ENCODE measurements at places on chromosomes 11 and 22. TPM values are rescaled to one million over a fixed set of nuclear protein-coding genes. Genes with fewer than 3 reads are reported as not detected.

GRCh38 chr11:69127081-69127850 is 28.5 kb upstream of the SMIM38 start:
- no peak overlapping the region for H3K27ac ChIP-seq
- H3K27me3 ChIP-seq = no peaks in the 10 kb centered on the region
- H3K4me3 ChIP-seq = no peak overlapping the region
- H3K36me3 ChIP-seq = no peaks in the 10 kb centered on the region

Gene CDC45
- polyA plus RNA-seq = 0.88 TPM

Gene NTM
- 2.9 TPM for polyA plus RNA-seq

DNA sequence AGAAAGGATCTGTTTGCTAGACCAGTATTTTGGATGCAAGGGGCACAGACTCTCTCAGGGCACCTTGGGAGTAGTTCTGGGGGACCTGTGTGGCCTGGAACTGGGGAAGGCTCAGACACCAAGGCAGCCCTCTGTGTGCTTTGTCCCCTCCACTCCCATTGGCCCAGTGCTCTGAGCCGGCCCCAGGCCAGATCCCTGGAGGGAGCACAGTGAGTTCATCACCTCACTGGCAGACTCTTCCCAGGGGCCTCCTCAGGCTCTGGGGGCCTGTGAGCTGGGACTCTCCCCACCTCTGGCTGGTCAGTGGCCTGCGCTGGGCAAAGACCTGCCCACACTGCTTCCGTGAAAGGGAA is 51.7 kb downstream of the CHRDL2 start:
- peaks cover 6% of the 10 kb centered on the region for H3K4me1 ChIP-seq
- H3K4me3 ChIP-seq = no peak overlapping the region
- no peaks in the 10 kb centered on the region for H3K27me3 ChIP-seq
- no peaks in the 10 kb centered on the region for H3K36me3 ChIP-seq
- H3K27ac ChIP-seq = no peak overlapping the region

Gene CSF2RB
- polyA plus RNA-seq = 1.2 TPM

DNA sequence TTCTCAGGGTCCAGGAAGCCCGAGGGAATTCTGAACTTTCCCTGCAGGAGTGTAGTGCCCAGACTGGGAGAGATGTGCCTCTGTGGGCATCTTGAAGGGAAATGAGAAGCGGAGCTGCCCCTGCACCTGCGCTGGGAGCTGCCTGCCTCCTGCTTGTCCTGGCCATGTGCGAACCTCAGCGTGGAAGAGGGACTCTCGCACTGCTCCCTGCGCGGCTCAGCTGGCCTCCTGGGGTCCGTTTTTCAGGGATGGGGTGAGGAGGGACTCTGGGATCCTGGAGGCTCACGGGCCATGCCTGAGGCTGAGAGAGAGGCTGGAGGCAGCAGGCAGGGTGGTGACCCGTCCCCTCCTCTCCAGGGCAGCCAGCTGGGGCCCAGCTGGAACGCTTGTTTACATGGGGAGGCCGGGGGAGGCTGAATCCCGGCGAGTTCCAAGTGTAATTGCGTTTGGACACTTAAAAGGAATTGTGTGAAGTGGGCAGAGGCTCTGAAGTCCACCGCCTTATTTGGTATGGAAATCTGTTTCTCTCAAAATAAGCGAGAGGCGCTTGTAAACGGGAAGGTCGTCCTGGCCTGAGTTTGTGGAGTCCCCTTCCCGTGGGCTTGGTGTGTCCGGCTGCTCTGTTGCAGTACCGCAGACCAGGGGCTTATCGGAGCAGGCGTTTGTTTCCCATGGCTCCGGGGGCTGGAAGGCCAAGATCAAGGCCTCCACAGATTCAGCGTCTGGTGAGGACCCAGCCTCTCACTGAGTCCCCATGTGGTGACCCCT is 1.2 kb upstream of the MRGPRF start:
- no peaks in the 10 kb centered on the region for H3K4me1 ChIP-seq
- H3K36me3 ChIP-seq = no peaks in the 10 kb centered on the region
- H3K27me3 ChIP-seq = peaks cover 16% of the 10 kb centered on the region
- no peak for DNase-seq
- no peak overlapping the region for H3K4me3 ChIP-seq
- peak overlapping the region; percentile 89 for H3K27ac ChIP-seq

GRCh38 chr22:41237036-41237706 is 3.6 kb downstream of the CHADL start:
- peaks cover 30% of the 10 kb centered on the region for H3K4me1 ChIP-seq
- H3K27me3 ChIP-seq = no peaks in the 10 kb centered on the region
- no peaks in the 10 kb centered on the region for H3K36me3 ChIP-seq
- peak overlapping the region; percentile 21 for H3K27ac ChIP-seq
- H3K4me3 ChIP-seq = no peak overlapping the region
- no peak for DNase-seq

DNA sequence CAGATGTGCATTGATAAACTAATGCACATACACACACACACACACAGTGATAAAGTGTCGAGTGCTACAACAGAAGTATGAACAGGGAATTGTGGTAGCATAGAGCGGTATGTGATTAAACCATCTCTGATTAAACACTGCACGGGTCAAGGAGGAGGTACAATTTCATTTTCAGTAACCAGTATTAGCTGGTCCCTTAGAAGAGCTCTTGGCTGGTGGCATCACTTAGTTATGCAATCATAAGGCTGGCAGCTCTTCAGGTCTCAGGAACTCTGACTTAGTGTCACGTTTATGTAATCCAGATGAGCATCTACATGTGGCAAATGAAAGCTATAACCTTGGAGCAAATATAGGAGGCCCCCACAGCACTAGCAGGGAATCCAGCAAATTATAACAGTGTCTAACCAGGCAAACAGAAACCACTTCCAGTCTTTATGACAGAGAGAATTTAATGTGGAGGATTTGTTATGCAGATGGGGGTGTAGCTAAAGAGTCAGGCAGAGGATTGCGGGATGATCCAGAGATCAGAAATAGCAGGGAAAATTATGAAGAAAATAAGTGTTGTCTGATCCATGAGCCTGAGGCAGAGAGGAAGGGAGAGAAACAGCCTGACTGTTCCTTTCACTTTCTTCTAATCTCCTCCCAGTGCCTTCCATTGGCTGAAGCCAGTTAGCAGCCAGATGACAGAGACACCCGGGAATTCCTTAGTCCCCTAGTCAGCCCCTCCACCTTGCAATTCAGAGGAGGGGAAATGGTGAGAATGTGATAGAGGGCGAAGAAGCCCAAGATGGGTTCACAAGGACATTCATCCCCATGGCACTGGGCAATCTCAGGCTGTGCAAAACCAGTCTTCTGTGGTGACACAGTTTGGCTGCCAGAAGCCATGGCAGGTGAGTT is 533.1 kb upstream of the TENM4 start:
- H3K4me3 ChIP-seq = no peak overlapping the region
- H3K27ac ChIP-seq = peak overlapping the region; percentile 66
- H3K4me1 ChIP-seq = no peaks in the 10 kb centered on the region
- no peaks in the 10 kb centered on the region for H3K27me3 ChIP-seq
- H3K36me3 ChIP-seq = no peaks in the 10 kb centered on the region
- DNase-seq = peak; percentile 60

GRCh38 chr11:82932564-82932963 is 31.0 kb downstream of the DDIAS start:
- no peaks in the 10 kb centered on the region for H3K27me3 ChIP-seq
- H3K27ac ChIP-seq = no peak overlapping the region
- no peak overlapping the region for H3K4me3 ChIP-seq
- no peak for DNase-seq

Gene NPTXR
- 3.4 TPM for polyA plus RNA-seq

DNA sequence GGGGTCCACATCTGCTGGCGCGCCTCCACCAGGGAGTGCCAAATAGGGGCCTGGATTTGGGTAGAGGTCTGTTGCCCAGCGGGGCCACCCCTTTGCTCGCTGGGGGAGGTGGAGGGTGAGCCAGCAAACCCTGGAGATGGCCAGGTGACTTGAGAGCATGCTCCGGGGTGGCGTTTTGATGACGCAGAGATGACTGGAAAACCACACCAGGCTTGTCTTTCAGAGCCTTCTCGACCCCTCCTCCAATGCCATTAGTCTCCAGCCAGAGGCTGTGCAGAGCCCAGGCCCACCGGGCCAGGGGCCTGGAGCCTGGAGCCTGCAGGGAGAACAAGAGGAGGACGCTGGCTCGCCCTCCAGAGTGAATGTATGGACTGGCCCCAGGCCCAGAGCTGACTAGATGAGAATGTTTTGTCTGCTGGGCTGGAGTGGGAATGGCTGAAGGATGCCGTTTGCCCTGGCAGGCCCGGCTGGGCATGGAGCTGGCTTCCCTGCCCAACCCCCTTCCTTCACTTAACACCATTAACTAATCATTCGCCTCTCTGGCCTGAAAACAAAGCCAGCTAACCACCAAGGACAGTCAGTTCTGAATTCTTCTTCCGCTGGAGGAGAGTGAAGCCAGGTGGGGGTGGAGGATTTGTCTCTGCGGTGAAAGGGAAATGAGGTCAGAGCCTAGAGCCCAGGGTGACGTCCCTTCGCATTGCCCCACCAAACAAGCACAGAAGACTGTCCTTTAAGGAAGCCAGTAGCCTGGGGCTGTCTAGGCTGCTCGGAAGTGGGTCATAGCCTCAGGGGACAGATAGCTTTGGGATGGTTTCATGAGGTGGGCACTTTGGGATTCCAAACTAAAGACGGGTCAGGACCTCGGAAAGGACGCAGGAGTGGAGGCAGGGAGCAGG is 1.6 kb upstream of the MCAM start:
- no peak overlapping the region for H3K27ac ChIP-seq
- peaks cover 46% of the 10 kb centered on the region for H3K4me1 ChIP-seq
- peak; percentile 56 for DNase-seq
- H3K4me3 ChIP-seq = no peak overlapping the region

- H3K4me3 ChIP-seq = no peak overlapping the region
- no peak for DNase-seq
- H3K36me3 ChIP-seq = no peaks in the 10 kb centered on the region
- no peaks in the 10 kb centered on the region for H3K27me3 ChIP-seq
Measured at GRCh38 chr11:106391771-106392420, 314.4 kb downstream of the AASDHPPT start.

- peaks cover 45% of the 10 kb centered on the region for H3K4me1 ChIP-seq
- no peak overlapping the region for H3K4me3 ChIP-seq
- no peaks in the 10 kb centered on the region for H3K36me3 ChIP-seq
- no peaks in the 10 kb centered on the region for H3K27me3 ChIP-seq
- DNase-seq = no peak
Measured at GRCh38 chr11:110098645-110099044, 5.5 kb downstream of the ZC3H12C start.

Gene OR5B3
- not detected for polyA plus RNA-seq

DNA sequence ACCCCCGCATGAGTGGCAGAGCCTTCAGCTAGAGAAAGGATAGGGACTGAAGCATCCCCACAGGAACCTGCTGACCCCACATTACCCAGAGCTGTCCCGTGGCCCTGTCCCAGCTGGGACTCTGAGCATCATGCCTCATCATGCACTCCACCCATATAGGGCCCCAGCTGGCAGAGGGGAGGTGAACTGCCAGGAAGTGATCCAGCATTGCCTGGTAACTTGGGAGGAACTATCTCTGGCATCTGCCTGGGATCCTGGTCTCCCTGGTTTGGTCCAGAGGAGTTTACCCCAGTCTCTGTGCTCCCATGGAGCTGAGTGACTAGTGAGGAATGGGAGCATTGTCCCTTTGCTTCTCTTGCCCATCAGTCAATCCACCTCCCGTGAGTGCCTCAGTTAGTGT is 228.8 kb downstream of the GRIK4 start:
- no peaks in the 10 kb centered on the region for H3K27me3 ChIP-seq
- no peak for DNase-seq
- no peaks in the 10 kb centered on the region for H3K4me1 ChIP-seq
- no peaks in the 10 kb centered on the region for H3K36me3 ChIP-seq
- no peak overlapping the region for H3K27ac ChIP-seq

- H3K4me3 ChIP-seq = no peak overlapping the region
- H3K27me3 ChIP-seq = no peaks in the 10 kb centered on the region
- no peak for DNase-seq
- no peaks in the 10 kb centered on the region for H3K4me1 ChIP-seq
Measured at GRCh38 chr11:8566613-8567210, 27.3 kb downstream of the STK33 start.

Gene NPAS4
- 0.72 TPM for polyA plus RNA-seq

Gene FAU
- polyA plus RNA-seq = 2,066 TPM

DNA sequence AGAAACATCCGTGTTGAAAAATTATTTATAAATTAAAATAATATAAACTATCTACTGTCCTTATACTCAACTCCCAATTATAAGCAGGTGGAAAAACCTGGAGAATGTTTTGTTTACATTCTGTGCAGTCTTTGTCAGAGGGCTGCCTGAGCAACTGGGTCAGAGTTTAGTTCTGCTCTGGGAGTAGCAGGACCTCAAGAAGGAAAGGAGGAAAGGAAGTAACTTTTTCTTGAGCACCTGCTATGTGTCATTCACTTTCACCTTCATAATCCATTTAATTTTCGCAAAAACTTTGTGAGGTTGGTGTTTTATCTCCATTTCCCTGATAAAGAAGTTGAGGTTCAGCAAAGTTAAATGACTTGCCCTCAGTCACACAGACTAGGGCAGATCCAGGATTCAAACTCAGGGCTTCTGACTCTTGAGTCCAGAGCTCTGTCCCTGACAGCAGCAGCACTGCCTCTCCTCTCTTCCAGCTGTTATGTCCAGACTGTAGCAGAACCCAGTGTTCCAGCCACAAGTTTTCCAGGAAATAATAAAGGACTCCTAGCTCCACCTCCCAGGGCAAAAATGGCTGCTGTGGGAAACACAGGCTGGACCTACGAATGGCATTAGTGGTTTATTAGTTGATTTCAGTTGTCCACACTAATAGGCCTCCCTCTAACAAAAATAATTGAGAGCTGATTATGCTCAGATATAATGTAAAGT is 6.4 kb downstream of the CD3E start:
- no peak overlapping the region for H3K27ac ChIP-seq
- H3K27me3 ChIP-seq = peaks cover 18% of the 10 kb centered on the region
- no peaks in the 10 kb centered on the region for H3K36me3 ChIP-seq
- no peak for DNase-seq
- no peaks in the 10 kb centered on the region for H3K4me1 ChIP-seq

DNA sequence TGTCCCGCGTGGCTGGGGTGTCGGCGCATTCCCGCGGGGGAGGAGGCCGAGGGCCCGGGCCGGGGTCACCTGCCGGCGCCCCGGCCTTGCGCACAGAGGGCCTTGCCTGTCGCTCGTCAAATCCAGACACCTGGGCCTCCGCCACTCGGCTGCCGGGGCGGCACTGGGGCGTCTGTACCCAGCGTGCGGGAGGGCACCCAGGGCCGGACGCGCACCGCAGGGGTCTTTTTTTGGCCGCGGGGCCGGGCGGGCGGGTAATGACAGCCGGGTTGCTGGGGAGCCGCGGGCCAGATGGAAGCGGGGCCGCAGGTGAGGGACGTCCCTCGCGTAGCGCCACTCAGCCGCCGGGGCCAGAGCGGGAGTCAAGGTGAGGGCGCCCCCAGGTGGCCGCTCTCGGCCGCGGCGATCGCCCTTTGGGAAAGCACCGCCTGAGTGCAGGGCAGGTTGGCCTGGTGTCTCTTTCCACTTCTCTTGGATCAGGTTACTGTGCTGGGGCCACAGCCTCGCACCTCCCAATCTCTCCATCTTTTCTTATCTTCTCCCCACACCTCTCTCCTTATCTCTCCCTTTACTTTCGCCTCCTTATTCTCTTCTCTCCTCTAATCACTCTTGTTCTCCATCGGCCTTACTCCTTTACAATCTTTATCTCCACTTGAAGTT is 3.5 kb downstream of the PHLDB1 start:
- peak overlapping the region; percentile 56 for H3K27ac ChIP-seq
- DNase-seq = peak; percentile 59
- H3K27me3 ChIP-seq = no peaks in the 10 kb centered on the region

GRCh38 chr22:45917146-45917545 is 59.8 kb downstream of the WNT7B start:
- no peak for DNase-seq
- no peaks in the 10 kb centered on the region for H3K4me1 ChIP-seq
- H3K27me3 ChIP-seq = no peaks in the 10 kb centered on the region
- no peak overlapping the region for H3K4me3 ChIP-seq

Gene PTGDR2
- not detected for polyA plus RNA-seq

Gene LMNTD2
- 0.20 TPM for polyA plus RNA-seq
